Activated CD8-positive, alpha-beta T cell treated with anti-CD3 and anti-CD28 coated beads for 36 hours (primary cell): ENCODE measurements at places on chromosomes 2 and 18. TPM values are rescaled to one million over a fixed set of nuclear protein-coding genes. Genes with fewer than 3 reads are reported as not detected.

Gene PTH2R
- total RNA-seq, result not detected

- peak overlapping the region; percentile 96 for H3K27ac ChIP-seq
- H3K36me3 ChIP-seq, result peaks cover 47% of the 10 kb centered on the region
- DNase-seq, result no peak
- H3K27me3 ChIP-seq, result no peaks in the 10 kb centered on the region
- no peak overlapping the region for H3K4me3 ChIP-seq
Measured at GRCh38 chr2:241129086-241129871, 20.0 kb downstream of the PASK start.

Gene TRIM43
- not detected for total RNA-seq

GRCh38 chr18:58196164-58196563 is 152.1 kb downstream of the NEDD4L start:
- peaks cover 13% of the 10 kb centered on the region for H3K27me3 ChIP-seq
- peak overlapping the region; percentile 71 for H3K4me3 ChIP-seq
- DNase-seq, result no peak
- H3K36me3 ChIP-seq, result no peaks in the 10 kb centered on the region
- H3K4me1 ChIP-seq, result peaks cover 16% of the 10 kb centered on the region

GRCh38 chr18:34936772-34937171 is 104.4 kb upstream of the MAPRE2 start:
- H3K36me3 ChIP-seq, result no peaks in the 10 kb centered on the region
- peaks cover 10% of the 10 kb centered on the region for H3K27me3 ChIP-seq
- no peak for DNase-seq
- H3K4me1 ChIP-seq, result no peaks in the 10 kb centered on the region

- H3K27me3 ChIP-seq, result no peaks in the 10 kb centered on the region
- DNase-seq, result no peak
- no peak overlapping the region for H3K27ac ChIP-seq
- H3K36me3 ChIP-seq, result no peaks in the 10 kb centered on the region
- no peaks in the 10 kb centered on the region for H3K4me1 ChIP-seq
Measured at GRCh38 chr2:169778446-169778845, 20.2 kb upstream of the SSB start.

- no peak overlapping the region for H3K4me3 ChIP-seq
- H3K4me1 ChIP-seq, result peaks cover 2% of the 10 kb centered on the region
- no peak overlapping the region for H3K27ac ChIP-seq
- peak; percentile 32 for DNase-seq
- no peaks in the 10 kb centered on the region for H3K36me3 ChIP-seq
- H3K27me3 ChIP-seq, result peaks cover 21% of the 10 kb centered on the region
Measured at GRCh38 chr18:77765468-77765867, 515.8 kb downstream of the GALR1 start.

Gene L3MBTL4
- total RNA-seq, result not detected
